Activated B cell treated with CpG ODN at 0.5 μM for 24 hours (primary cell): ENCODE measurements at places on chromosomes 5 and 9. TPM values are rescaled to one million over a fixed set of nuclear protein-coding genes. Genes with fewer than 3 reads are reported as not detected.

PKD2L2 gene
- not detected in 2 replicates for total RNA-seq

POU5F2 gene
- 2.1 and 2.9 TPM in 2 replicates for total RNA-seq

OBP2B gene
- not detected in 2 replicates for total RNA-seq

C5orf52 gene
- not detected in 2 replicates for total RNA-seq

ENTREP1 gene
- not detected in 2 replicates for total RNA-seq

EGFLAM gene
- total RNA-seq, result not detected in 2 replicates

PCDHGA8 gene
- total RNA-seq, result 0.54 and 0.69 TPM in 2 replicates

PTGS1 gene
- 8.9 and 9.4 TPM in 2 replicates for total RNA-seq

FOXD4 gene
- total RNA-seq, result 0.55 and 0.61 TPM in 2 replicates

DOCK8 gene
- total RNA-seq, result 207 and 219 TPM in 2 replicates

- no peak for DNase-seq
These were observed 39.3 kb upstream of the DAB2 start for GRCh38 chr5:39464088-39464487.

- DNase-seq, result no peak
These were observed 159.1 kb downstream of the HTR1A start for GRCh38 chr5:63803165-63803564.

DNA sequence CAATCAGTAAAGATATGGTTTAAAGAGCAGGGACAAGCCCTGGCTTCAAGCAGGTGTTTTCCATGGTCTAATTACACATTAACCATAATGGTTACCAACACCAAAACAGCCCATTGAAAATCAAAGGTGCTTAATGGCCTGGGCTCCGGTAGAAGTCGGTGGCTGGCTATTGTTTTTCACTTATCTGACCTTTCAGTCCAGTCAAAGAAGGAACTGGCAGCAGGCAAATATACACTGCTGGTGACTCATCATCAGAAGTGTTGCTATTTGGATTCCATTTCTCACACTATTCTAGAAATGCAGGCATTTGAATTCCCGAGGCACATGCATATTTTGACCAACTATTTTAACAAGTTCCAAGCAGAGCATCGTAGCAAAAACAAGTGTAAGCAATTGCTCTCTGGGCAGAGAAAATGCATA lies 26.3 kb upstream of the GABRP start:
- DNase-seq, result no peak

- peak; percentile 69 for DNase-seq
These were observed at the start of gene PARP8 for GRCh38 chr5:50666261-50667022. TSS of gene PARP8 (plus strand) at chr5:50666637. CDS start at chr5:50667096, 459 bp downstream.

DNA sequence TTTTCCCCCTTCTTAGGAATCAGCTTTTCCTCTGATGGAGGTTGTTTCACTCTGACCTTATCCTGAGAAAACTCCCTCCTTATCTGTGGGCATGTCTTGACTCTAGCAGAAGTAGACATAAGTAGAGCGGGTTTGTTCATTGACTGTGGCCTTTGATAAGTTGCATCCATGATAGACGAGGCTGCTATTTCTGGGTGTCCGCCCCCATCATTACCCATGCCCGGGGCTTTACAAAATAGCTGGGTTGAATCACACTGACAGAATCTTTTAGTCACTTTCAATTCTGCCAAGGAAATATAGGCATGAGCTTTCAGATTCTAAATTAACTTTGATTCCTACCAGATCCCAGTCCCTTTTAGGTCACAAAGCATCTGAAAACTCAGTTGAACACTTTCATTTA lies 223.8 kb downstream of the SEC61B start:
- DNase-seq, result no peak

- no peak for DNase-seq
These were observed 104.7 kb upstream of the ANKRD55 start for GRCh38 chr5:56337715-56338319.

DNA sequence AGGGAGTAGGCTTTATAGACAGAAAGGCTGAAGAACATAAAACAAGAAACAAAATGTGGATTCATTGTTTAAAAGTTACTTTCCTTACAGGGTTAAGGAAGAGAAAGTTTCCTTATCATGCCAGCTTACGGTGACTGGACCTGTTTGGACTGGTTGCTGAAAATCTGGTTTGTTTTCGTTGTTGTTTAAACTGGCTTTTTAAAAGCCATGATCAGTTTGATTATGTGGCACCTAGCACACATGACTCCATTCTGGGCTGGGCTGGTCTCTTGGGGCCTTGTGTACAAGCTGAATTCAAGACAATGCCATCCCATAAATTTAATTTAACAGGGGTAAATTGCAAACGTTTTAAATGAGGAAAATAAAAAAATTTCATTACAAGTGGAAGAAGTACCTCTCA lies 18.4 kb upstream of the ZNF474 start:
- no peak for DNase-seq
